ENCODE measurements at places on chromosomes 12 and 14.

- no peak for DNase-seq
Observed at GRCh38 chr12:46480724-46481123, 108.2 kb upstream of the SLC38A2 start.

DNA sequence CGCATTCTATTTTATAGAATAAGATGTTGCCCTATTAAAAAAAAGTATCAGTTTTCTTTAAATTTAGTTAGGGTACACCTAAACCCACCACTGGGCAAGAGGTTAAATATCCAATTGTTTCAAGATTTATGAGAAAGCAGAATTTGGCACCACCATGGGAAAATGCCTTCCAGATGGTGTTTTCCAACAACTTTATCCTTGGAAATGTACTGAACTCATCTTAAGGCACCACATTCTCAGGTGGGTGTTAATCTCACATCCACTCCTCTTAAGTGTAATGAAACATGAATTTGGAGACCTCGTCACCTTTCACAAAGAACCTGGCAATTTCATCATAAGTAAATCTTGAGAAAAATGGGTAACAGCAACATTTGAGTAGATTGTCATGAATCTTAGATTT, 13.1 kb downstream of the CBX5 start:
- no peak for DNase-seq

GRCh38 chr12:89103831-89104230, 248.5 kb downstream of the DUSP6 start:
- DNase-seq: no peak

- no peak for DNase-seq
Observed at GRCh38 chr14:96047101-96047500, 7.9 kb downstream of the C14orf132 start.

DNA sequence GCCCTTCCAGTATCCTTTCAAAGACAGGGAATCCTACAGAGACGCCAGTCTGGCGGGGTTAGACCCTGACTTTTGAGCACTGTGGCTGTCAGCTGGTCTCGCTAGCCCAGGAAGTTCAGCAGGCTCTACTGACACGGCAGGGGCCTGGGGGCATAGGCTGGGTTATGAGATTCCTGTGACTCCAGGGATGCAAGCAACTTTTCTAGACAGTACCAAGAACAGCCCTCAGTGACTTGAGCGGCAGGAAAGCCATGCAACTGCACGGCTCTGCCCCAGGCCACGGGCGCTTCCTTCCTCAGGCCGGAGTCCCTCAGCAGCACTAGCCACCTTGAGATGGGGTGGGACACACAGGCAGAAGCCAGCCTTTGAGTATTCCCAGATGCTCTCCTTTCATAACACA, 5.1 kb upstream of the SIVA1 start:
- no peak for DNase-seq

DNA sequence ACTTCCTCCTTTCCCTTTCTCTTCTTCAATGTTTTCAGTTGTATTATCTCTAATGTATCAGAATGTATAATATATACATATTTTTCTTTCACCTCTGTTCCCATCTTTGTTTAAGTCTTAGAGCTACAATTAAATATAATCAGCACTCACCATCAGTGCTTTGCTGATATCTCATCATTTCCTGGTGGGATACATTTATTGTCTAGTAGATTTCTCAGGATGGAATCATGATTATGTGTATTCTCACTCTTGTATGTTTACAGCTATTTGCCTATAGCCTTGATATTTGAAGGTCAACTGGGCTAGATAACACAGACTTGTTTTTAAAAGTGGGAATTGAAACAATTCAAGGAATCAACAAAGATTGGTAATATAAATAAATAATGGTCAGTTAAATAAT, 124.9 kb upstream of the EEA1 start:
- DNase-seq: no peak
